ENCODE measurements at places on chromosomes 6 and 20.

- no peak for DNase-seq
Measured at GRCh38 chr6:33936886-33937285, 133.1 kb upstream of the MLN start.

- no peak for DNase-seq
Measured at GRCh38 chr6:148351309-148351708, 8.7 kb downstream of the SASH1 start.

GRCh38 chr20:52047811-52048764 lies 143.5 kb downstream of the ZFP64 start:
- no peak for DNase-seq

DNA sequence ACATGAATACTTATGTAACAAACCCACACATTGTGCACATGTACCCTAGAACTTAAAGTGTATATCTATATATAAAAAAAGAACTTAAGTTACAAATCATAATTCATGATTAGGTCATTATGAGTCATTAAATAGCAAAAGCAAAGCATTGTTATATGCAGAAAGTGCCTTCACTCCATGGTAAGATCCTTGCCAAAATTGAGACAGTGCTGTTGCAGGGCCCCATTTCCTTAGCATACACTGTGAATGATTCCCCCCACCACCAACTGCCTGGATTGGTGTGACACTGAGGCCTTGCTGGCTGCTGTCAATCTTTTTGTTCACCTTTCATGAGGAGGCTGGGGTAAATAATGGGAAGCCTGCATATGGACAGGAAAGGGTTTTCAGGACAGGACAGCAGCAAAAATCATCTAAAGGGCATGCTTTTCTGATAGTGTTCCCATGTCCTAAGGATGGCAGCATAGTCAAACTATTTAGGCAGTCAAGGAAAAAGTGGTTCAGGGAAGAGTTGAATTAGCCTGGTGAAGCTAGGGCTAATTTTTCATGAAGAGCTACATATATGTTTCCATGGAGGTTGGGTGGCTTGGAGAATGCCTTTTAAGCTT lies 188.2 kb upstream of the ASCC3 start:
- DNase-seq, result no peak

GRCh38 chr20:44209686-44210405 lies 725 bp downstream of the OSER1 start:
- no peak for DNase-seq

- DNase-seq, result no peak
Measured at GRCh38 chr6:69900869-69901268, 34.5 kb downstream of the COL19A1 start.

DNA sequence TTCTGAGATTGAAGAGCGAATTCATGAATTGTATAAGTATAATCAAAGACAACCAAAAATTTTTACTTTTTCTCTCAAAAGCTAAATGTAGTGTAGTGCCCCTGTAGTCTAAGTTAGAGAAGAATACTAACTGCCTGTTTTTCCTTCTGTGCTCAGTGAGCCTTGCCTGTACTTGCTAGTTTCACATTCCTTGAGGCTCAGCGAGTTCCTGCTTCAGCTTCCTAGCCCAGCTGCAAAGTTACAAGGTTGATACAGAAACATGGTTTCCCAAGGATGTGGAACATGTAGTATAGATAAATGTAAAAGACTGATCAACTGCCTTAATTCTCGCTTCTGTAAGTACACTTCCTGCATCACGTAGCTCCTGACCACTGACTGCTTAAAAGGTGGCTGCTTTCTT lies 33.1 kb upstream of the SEC63 start:
- no peak for DNase-seq

GRCh38 chr6:33672808-33673207 lies 38.7 kb downstream of the UQCC2 start:
- no peak for DNase-seq

- DNase-seq, result no peak
Measured at GRCh38 chr6:67888546-67888885, 746.6 kb upstream of the ADGRB3 start.

- no peak for DNase-seq
Measured at GRCh38 chr6:41013466-41014153, 25.4 kb downstream of the UNC5CL start.

DNA sequence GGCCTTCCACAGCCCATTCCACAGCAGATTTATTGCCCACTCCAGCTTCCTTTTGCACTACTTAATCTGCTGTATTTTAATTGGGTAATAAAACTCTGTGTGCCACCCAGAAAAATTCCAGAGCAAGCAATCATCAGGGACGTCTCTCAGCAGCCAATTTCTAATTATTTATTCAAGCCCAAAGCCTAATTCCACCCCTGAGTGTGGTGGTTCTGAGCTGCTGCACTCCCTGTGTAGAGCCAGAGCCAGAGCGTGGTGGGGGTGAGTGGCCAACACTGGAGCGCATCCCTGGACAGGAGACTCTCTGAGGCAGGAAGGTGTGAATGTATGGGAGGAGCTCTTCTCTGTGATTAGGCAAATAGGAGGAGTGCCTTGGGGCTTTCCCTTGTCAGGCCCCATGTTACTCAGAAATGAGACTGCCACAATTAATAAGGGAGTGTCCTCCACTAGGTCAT lies 66.1 kb downstream of the CD24 start:
- no peak for DNase-seq

DNA sequence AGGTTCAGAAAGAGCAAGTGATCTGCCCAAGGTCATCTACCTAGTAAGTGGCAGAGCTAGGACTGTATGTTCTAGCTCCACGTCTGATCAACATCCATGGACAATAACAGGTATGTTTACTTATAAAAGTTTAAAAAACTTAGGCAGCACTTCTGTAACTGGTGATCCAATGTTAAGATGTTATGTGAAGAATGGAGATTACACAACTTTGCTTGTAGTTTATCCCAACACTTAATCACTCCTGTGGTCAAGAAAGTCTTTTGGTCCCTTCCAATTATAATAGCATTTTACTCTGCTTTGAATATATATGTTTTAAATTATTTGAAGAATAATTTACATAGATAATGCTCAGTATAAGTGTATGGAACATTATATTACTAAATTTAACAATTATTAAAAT lies 4.8 kb downstream of the FBXO30 start:
- no peak for DNase-seq

DNA sequence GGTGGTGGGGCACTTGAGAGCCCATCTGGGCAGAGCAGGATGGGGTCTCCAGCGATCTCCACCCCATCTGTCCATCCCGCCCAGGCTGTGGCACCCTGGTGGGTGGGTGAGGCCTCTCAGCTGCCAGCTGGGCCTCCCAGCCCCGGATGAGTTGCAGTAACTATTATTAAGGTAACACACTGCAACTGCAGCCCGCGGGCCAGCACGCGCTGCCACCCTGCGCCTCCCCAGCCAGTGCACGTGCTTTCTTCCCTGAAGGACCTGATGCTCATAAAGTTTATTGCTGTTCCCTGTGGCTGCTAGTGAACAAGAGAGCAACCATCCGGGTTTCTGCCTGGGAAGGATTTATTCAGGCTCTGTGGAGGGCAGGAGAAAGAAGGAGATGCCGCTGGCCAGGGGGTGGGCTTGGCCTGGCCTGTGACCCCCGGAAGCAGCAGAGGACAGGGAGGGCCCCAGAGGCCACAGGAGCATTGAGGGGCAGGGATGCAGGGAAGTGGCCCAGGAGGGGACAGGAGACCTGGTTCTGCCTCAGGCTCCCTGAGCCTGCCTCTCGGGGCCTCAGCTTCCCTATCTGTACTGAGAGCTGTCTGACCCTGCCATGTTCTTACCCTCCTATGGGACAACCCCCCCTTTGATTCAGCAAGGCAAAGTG lies 1.7 kb downstream of the IP6K3 start:
- no peak for DNase-seq

DNA sequence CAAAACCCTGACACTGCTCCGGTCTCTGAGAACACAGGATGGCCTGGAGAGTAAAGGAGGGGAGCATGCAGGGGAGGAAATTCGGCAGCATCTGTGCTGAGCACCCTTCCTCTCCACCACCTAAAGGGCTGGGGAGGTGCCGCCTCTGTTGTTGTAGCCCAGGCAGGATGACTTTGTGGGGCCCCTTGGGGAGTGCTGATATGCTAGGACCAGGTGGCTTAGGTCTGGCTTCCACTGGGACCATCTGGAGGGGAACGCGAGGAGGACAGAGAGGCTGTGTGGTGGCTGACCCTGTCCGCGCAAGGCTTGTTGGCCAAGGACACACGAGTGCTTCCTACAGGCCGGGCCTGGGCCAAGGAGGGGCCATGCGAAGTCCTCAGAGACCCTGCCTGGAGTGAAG lies 9.9 kb upstream of the RPS6KA2 start:
- no peak for DNase-seq

DNA sequence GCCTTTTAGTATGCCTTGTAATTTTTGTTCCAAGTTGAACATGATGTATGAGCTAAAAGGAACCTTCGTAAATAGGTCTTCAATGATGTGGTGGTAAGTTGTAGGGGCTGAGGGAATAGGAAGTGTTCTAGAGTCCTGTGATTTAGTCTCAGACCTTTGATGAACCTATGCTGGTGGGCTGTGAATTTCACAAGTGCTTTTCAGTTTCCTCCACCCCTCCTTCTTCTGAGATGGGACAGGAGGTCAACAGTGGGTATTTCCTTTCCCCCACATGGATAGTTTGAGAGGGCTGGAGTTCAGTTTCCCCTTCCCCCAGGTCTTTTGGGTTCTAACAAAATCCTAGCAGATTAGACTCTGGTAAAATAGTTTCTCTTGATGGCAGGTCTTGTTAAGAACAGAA lies 121.0 kb upstream of the ATXN1 start:
- no peak for DNase-seq

DNA sequence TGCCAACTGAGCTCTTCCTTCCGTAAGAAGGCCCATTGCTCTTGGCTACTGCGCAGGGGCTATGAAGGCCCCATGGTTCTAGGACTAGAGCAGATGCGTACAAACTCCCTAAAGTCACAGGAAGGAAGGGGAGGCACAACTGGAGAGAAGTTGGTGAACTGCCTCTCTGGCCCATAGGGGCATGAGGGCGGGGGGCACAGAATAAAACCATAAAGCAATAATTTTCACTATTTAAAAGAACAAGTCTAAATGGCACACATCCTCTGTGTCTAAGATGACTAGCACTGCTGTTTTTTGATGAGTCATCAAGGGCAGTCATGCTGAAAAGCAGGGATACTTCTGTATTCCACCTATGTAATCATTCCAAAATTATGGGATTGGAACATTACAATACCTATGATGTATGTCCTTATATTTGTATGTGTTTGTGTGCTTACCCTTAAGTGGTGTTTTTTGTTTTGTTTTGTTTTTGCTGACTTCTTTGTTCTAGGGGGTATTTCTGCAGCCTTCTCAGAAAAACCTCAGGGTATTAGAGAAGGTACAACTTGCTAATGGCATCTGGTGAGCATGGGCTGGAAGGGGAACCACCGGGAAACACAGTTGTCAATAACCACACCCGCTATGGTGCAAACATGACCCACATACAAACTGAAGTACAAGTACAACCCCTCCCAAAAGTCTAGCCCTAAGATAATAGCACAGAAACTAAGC lies 36.9 kb downstream of the B4GALT5 start:
- no peak for DNase-seq

GRCh38 chr20:34577061-34577460 lies 18.5 kb downstream of the MAP1LC3A start:
- DNase-seq, result no peak

DNA sequence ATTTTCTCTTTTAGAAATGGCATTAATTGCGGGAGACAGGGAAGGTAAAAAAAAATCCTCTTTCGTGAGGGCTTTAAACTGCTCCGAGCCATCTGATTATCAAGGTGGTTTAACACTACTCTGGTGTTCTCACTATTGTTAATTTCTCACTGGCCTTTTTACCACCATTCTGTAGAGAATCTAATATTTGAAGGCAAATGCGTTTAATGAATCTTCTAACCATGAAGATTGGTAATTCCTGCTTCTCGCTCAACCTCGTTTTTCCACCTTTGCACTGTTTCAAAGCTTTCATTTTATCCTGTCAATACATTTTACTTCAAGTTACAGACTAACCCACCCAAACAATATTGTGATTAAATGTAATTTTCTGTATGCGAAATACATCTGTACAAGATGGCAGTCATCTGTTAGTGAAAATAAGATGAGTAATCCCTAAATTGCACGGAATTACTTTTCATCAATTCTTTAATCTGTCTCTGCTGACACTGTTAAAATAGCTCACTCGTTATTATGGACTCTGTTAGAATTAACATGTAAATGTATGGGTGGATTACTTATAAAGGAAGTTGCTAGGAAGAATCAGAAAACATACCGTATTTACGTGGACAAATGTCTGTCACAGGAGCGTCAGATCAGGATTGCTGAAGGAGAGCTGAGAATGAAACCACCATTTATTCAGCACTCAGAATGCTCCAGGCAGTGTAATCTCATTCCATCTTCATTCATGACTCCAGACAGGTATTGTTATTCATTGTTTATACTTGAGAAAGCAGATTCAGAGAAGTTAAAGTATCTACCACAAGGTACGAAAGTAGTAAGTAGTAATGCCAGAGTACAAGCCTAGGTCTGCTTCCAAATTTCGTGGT lies 1.1 kb upstream of the LCA5 start:
- peak; percentile 38 for DNase-seq

- no peak for DNase-seq
Measured at GRCh38 chr6:51996296-51996947, 91.0 kb downstream of the PKHD1 start.

GRCh38 chr6:156507106-156507505 lies 270.1 kb upstream of the ARID1B start:
- no peak for DNase-seq

DNA sequence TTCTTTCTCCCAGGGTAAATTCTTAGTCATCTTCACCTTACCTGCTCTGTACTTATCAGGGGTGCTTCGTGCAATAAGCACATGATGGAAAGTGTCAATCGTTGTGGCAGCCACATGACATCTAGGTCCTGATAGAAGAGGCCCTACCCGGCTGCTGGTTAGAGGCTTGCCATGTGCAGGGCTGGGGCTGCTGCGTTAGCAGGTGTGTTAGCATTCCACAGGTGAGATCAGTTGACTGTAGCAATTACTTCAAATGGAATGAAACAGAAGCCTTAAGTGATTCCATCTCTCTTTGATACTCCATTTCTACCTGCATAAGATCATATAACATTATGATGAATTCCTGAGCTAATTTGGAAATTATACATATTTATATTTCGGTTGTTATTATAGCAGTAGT lies 127.0 kb downstream of the UST start:
- DNase-seq, result no peak

- DNase-seq, result no peak
Measured at GRCh38 chr6:161694995-161695394, 421.1 kb upstream of the AGPAT4 start.

All from midbrain (tissue), 1 donor.